Prostate gland (tissue), 2 donors: ENCODE measurements at places on chromosomes 7 and 10.

DNA sequence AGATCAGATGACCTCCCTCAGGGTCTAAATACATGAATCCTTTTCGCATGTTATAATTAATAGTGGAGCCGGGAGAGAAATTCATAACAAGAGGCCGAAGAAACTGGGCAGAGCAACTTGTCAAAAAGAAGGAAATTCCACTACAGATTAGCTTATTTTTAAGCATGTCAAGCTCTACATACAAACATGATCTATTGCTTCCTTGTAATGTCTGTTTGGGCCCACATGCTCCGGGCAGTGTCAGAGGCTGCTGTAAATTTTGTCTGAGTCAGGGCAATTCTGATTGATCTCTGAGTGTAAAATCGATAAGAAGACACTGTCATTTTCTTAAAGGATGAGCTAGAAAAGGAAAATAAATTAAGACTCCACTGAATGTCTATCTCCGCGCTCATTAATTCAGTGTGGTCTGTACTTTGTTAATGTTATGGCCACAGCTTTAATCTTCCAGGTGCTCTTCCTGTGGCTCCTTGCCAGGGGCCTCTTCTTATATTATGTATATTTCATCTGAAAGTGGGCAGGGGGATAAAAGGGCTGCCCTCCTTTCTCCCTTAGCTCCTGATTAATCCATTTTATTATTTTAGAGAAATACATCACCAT, 194.1 kb upstream of the SP8 start:
- no peak for DNase-seq

- DNase-seq = no peak
Measured at GRCh38 chr7:142478479-142479220, 220.8 kb upstream of the PRSS58 start.

GRCh38 chr10:86960863-86961434, 2.5 kb downstream of the SNCG start:
- no peak for DNase-seq

DNA sequence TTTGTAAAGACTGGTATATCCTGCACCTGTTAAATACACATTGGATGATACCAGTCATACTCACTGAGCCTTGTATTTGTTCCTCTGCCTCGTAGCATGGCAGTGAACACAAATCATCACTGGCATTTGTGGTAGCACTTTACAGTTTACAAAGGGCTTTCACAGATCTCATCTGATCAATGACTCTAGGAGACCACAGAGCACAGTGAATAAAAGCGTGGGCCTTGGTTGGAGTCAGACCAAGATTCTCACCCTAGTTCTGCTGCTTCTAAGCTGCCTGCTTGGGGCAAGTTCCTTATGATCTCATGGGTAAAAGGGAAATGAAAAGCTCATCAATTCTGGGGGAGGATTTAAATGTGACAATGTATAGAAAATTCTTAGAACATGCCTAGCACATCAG, 129.9 kb upstream of the AGK start:
- no peak for DNase-seq

DNA sequence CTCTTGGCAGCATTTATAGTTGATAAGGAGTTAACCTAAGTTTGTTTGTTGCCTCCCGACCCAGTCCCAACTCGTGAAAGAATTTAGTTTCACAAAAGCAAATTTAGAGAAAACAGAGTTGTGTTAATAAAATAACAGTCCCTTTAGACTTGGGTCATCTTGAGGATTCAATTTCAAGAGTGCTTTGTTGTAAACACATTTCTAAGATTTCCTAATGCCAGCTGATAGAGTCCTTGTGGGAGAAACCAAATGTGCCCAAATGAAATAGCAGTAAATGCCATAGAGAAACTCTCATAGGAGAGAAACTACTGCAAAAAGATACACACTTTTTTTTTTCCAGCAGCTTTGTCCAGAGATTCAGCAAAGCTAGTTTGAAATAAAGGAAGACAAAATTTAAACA, 211.3 kb upstream of the BMPER start:
- DNase-seq = no peak

DNA sequence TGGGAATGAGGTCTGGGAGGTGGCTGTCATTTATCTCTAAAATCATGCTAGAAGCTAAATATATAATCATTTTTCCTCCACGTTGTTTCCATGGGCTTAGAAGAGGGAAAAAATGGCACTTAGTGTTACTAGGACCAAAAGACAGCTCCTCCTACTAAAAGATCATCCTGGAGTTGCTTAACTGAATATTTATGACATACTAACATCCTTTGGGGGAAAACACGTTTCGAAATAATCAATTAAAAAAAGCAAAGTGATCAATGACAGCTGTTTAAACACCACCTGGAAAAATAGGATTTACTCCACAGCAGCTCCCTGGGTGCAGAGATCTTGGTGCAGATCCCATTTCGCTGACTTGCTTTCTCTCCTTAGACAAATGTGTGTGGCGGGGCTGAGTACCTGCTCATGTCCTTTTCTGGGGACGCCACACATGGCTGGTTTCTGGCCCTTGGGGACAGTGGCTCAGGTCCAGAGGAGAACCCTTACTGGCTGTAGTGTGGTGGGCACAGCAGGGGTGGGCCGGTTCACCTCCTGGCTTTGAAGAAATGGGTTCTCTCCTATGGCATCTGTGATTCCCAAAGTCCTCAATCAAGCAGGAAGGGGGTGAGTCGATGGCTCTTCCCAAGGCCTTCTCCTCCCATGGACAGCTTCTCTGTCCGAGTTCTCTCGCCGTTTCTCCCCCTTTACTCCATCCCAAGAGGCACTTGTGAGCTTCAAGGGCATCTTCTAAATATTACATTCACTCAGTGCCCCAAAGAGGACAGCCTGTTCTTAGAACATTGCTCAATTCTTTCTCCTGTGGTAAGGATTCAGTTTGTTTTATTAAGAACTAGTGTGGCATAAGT, 156.4 kb upstream of the KLF14 start:
- no peak for DNase-seq

- DNase-seq = no peak
Measured at GRCh38 chr10:113686028-113686427, 6.3 kb downstream of the CASP7 start.

GRCh38 chr10:126906704-126907422, 1.6 kb downstream of the DOCK1 start:
- DNase-seq = no peak

GRCh38 chr7:139772115-139772514, 5.7 kb downstream of the HIPK2 start:
- DNase-seq = peak; percentile 33

DNA sequence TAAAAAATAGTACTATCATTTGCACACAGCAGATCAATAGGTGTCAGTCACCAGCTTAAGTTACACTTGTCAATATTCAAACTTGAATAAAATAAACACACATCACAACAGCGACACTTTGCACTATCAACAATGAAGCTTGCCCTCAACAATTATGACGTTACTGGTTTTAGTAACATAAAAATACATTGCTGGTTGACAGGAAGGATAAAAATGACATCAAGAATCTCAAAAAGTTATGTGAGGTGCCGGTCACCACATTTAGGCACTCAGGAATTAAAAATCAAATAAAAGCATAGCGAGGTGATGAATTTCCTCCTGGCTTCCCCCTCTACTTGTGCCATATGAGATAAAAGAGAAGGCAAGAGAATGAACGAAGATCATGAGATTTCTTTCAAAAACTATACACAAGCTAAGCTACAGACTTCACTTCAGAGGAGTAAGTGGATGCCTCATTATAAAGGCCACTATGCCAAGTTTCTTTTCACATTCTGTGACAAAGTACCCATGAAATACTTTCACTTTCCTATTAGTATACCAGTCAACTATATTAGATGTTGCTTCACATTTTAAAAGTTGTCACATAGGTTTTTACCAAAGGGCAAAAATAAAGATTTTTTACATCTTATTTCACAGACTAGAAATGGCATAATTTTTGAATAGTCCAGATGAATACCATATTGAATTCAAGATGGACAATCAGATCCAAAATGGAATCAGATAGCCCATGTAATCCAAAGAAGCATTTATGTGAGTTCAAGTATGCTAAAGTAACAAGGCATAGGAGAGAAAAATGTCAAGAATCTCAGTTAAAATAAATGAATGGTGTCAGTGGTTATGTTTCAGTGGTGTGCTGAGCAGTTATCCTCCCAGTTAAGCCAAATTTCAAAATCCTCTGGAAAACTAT, 3.6 kb downstream of the CCDC71L start:
- no peak for DNase-seq

- DNase-seq = no peak
Measured at GRCh38 chr7:29147821-29148220, 1.5 kb upstream of the CPVL start.

DNA sequence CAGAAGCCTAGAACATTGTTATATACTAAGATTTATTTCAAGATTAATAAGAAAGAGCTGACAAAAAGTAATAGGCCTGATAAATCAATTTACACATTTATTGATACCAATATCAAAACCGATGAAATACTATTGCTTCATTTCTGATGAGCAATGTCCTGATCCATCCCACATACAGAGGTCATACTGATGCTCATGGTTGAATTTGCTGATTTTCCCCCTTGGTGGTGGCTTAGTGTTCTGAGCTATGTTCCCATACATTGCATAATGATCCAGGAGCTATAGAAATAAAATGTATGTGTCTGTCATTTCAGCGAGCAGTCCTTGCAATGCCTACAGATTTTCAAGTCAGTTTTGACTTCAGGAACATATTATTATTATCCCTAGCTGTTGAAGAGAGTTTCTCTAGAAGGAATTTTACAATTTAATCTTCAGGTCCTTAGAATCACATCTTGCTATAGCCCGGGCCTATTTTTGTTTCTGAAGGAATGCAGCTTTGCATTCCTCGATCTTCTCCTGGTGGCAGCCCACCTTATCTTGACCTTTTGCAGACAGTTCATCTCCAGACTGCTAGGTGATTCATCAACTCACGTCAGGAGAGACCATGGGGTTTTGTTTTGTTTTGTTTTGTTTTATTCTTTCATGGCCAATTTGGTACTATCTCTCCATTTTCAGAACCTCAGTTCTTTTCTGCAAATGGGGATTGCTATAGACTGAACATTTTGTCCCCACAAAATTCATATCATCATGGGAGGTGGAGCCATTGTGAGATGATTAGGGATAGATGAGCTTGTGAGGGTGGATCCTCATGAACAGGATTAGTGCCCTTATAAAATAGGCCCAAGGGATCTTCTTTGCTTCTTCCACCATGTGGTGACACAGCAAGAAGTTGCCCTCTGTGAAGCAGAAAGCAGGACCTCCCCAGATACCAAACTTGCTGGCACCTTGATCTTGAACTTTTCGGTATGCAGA, 465.6 kb upstream of the IGFBP3 start:
- no peak for DNase-seq

GRCh38 chr10:84600947-84601346, 272.6 kb downstream of the CCSER2 start:
- DNase-seq = no peak

- no peak for DNase-seq
Measured at GRCh38 chr10:86189891-86190290, 176.7 kb downstream of the GRID1 start.

DNA sequence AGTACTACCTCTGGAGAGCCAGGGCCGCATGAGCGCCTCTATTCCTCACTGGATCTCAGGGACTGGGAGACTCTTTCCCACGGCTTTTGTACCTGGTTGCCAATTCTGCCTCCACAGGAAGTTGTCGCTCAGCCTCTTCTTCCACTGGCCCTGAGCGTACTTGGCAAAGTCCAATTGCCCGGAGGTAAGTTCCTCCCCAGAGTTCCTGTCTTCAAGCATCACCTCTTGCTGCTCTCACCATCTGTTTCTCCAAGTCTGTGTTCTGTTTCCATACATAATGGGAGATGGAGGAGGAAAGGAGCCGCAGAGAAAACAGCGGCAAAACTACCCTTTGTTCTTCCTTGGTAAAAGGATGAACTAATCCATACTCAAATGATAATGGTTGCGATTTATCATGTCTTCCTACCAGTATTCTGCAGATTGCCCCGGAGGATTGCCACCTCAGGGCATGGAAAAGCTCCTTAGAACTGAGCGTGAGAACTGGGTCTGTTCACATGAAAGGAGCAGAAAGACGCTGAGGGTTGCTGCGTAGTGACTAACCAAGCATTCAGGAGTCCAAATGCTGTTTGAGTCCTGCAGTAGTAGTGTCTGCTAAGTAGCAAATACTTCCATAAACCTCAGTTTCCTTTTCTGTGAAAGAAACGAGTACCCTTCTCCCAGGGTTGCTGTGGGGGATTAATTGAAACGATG, 170.2 kb upstream of the GLI3 start:
- no peak for DNase-seq

GRCh38 chr7:99731638-99732374, 3.2 kb downstream of the CYP3A7 start:
- no peak for DNase-seq

DNA sequence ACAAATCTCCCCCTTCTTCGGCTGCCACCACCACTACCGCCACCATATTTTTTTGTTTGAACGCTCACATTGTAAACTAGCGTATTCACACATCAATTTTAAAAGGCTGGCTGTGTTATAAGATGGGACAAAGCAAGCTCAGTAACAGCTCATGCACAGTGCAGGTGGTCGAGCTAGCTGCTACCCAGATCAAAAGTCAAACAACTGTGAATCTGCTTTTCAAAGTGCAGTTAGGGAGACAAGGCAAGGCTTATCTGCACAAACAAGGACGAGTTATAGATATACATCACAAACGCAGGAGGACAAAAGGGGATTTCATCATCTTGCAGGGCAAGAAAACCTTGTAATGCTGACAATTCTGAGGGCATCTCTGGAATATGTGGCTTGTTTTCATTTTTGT, 231.6 kb downstream of the VTI1A start:
- DNase-seq = no peak

DNA sequence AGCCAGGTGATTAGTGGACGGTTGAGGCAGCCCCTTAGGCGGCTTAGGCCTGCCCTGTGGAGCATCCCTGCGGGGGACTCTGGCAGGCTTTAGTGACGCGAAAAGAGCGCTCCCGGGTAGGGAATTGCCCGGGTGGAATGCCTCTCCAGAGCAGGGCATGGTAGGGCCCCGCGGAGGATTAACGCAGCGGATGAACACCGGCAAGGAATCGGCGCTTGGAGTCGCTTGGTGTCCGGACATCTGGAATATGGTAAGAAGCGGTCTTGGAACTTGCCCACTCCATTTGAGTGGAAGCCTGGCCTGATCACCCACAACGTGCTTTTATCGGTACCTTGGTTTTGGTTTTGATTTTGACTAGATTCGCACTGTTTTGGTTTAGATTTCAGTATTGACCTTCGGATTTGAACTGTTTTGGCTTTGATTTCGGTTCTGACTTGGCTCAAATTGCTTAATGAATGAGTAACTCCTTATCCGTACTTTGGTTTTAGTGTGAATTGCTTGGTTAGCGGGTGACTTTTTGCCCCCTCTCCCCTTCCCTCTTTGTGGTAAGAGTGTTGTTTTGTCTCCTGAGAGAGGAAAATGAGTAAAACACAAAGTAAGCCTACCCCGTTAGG, 24.2 kb upstream of the CHST3 start:
- DNase-seq = no peak

GRCh38 chr7:92133737-92134270, 473 bp downstream of the CYP51A1 start:
- peak; percentile 64 for DNase-seq

- no peak for DNase-seq
Measured at GRCh38 chr10:117175215-117175900, 21.9 kb upstream of the KCNK18 start.

DNA sequence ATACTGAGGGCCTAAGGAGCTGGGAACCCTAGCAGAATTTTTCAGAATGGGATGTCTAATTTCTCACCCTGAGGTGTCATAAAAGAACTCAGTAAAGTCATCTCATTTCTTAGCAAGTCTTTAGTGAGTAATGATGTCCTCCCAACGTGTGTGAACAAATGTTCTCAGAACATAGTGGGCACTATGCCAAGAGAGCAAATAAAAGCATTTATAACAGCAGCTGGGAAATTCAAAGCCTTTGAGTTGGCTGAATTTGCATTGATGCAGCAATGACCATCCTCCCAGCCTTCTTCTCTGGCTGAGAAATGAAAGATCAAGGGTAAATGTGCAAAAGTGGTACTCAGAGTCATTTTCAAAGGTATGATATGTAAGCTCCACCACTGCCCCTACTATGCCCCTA, 109.4 kb downstream of the FAM107B start:
- peak; percentile 29 for DNase-seq
